ENCODE measurements at places on chromosomes 7 and 10.

DNA sequence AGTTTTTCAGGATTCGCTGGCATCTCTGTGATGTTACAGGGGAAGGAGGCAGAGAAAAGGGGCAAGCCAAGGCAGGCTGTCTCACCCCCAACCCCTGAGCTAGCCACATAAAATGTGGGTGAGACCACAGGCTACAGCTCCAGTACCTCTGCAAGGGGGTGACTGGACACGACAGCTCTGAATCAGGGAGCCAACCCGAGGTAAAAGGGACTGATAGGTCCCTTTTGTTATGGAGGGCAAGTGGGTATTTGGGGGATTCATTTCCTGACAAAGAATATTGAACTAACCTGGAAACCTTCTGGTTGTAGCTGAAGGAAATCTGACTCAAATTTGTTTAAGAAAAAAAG, 67.2 kb downstream of the TACR2 start:
- DNase-seq = no peak

DNA sequence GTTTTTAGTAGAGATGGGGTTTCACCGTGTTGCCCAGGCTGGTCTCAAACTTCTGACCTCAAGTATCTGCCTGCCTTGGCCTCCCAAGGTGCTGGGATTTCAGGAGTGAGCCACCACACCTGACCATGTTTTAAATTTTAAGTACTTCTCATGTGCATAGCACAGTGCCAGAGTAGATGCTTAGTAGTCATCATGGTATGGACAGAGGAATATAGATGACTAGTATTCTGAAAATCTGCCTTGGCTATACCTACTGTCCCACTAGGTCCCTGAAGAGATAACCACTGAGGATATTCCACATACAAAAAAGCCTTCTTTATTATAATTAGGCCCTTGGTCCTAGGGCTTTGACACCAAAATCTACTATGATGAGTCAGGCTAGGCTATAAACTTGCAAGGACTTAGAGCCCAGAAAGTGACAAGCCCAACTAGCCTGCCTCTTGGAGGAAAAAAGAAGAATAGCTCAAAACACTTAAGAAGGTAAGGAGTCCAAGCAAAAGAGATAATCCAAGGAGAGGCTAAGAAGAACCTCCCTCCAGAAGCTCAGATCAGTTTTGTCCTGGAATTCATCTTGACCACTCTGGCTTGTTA, 34.0 kb downstream of the LUC7L2 start:
- DNase-seq = no peak

DNA sequence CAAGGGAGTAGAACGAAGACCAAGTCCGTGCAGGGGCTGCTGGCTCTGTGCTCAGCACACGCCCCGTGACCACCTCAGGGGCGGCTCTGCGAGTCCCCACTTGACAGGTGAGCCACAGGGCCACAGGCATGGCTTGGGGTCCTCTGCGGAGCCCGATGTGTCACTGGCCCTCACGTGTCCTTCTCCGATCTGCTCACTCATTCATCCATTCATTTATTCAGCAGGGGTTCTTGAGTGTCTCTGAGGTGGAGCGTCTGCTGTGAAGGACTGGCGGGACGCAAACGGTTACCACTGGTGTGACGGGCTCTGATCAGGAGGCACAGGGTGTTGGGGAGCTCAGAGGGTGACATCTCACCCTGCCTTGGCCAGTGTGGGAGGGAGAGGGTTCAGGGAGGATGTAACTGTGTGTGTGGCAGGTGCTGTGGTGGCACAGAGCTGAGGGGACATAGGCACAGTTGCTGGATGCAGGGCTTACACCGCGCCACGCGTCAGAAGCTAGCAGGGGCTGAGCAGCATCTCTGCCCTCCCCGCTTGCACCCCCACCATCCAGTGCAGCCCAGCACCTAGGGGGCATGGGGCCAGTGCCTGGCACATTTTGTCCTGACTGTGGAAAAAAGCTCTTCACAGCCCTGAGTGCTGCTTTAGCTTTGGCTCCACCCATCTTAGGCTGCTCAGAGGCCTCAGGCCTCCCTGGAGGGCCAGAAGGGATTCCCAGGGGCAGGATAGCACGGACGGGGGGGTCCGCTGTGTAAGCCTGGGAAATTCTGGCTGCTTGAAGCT, 116.8 kb downstream of the LHPP start:
- no peak for DNase-seq

DNA sequence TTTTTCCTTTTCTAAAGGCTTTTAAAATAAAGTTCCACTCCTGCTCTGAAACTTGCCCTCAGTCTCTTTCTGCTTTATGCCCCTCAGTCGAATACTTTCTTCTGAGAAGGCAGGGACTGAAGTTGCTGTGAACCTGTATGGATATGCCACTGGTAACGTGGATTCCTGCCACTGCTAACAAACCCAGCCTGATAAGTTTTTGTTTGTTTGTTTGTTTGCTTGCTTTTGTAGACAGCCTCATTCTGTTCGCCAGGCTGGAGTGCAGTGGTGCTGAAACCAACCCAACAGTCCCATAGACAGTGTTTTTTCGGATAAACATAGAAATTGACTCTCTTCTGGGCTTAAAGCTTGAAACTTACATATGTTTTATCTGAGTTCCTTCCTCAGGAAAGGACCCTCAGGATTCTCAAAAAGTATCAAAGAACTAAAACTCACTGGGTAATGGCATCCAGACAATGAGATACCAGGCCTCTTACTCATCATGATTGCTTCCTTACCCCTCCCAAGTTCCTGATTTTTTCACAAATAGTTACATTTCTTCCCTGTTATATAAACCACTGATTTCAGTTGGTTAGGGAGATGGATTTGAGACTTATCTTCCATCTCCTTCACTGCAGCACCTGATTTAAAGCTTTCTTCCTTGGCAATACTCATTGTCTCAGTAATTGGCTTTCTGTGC, 273.6 kb downstream of the SDHAF3 start:
- DNase-seq = no peak

DNA sequence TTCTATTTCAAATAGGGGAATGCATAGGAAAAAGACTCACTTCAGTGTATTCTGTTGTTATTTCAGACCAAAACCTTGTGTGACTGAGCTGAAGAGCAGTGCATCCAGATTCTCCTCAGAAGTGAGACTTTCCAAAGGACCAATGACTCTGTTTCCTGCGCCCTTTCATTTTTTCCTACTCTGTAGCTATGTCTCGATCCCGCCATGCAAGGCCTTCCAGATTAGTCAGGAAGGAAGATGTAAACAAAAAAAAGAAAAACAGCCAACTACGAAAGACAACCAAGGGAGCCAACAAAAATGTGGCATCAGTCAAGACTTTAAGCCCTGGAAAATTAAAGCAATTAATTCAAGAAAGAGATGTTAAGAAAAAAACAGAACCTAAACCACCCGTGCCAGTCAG, 12.0 kb downstream of the TET1 start:
- no peak for DNase-seq

GRCh38 chr10:66629996-66630395, 295.8 kb upstream of the LRRTM3 start:
- no peak for DNase-seq

DNA sequence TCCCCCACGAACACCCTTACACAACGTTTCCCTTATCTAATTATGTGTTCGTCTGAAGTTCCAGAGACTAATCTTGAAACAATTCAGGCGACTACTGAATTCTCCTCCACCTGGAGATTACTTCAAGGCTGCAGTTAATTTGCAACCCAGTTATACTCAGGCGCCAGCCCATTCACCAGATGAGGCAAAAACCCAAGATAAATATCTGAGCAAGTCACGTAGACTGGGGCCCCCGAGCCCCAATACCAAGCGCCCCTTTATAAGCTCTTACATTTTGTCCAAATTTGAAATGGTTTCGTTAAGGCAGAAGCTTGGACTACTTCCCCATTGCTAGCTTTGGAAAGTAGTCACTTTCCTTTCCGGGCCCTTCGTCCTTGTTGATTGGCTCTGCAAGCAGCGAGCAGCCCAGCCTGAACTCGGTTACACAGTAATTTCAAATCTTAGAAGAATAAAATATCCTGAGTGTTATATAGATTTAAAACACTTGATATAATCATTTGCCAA, 1.2 kb downstream of the TPK1 start:
- no peak for DNase-seq

GRCh38 chr10:63760034-63760707, 239.0 kb downstream of the REEP3 start:
- no peak for DNase-seq

DNA sequence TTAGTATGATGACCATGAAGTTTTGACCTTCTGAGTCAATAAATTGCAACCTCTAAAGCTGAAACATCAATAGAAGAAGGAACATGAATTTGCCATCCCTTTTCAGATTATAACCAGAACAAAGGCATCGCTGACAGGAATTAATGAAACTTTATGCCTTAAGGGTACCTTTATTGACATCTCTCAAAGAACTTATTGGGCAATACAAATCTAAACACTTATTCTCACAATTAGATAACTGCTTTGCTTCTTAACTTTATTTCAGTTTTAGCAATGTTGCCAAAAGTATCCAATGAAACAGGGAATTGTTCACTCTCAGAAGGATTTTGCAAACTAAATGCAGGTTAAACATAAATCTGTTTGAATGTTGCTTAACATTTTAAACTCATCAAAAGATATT, 116.0 kb downstream of the ELAPOR2 start:
- DNase-seq = no peak

- DNase-seq = no peak
Observed at GRCh38 chr10:57694956-57695608, 572.6 kb downstream of the IPMK start.

GRCh38 chr7:148058092-148058491, 532.5 kb upstream of the C7orf33 start:
- no peak for DNase-seq

DNA sequence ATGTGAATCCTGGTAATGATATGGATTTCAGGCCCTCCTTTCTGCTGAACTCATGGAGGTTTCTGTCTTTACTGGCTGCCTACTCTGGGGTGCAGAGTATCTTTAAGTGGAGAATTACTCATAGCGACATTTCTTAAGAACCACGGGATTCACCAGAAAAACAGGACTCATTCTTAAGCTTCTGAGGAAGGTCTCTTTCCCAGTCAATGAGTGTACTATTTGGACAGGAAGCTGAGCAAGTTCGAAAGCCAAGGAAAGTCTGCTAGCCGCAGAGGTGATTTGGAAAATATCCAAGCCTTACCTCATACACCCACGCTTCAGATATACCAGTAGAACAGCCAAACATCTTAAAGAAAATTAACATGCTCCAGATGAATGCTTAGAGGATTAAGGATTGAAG, 377.6 kb upstream of the MYO3A start:
- DNase-seq = no peak

- no peak for DNase-seq
Observed at GRCh38 chr10:110324201-110324804, 19.6 kb upstream of the SMNDC1 start.

GRCh38 chr7:95209788-95210187, 114.5 kb downstream of the PON1 start:
- DNase-seq = no peak

- no peak for DNase-seq
Observed at GRCh38 chr7:16634271-16634738, 11.2 kb downstream of the ANKMY2 start.

DNA sequence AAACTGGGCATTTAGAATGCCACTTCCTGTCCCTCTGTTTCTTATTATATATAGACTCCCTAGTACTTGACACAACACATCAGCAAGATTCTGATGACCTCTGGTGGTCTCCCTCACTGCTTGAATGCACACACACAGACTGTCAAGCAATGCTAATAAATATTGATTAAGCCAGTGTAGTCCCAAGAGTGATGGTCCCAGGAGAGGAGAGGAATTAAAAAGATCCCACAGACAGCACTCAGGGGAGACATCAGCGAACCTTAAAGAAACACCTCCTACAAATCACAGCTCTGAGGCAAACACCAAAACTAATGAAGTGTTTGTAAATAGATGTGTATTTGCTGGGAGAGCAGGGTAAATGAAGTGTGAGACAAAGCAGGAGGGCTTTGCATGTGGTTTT, 1291.2 kb downstream of the XPNPEP1 start:
- DNase-seq = no peak

- no peak for DNase-seq
Observed at GRCh38 chr7:37018954-37019353, 294.7 kb upstream of the AOAH start.

DNA sequence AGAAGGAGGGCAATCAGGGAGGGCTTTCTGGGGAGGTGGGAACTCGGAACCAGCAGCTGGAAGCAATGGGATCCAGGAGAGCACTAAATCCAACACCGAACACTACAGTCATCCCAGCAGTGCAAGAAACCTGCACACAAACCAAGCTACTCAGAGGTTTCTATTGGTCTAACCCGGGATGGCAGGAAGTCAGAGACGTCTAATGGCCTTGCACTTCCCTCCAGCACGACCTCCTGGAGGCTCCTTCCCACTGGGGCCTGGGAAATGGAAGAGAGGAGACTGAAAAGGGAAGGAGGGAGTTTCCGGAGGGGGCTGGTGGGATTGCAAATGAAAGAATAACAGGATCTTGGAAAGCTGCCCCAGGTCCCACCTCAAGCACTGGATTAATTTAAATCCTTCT, 56.3 kb downstream of the TEX36 start:
- no peak for DNase-seq

- no peak for DNase-seq
Observed at GRCh38 chr7:28452681-28453080, 40.4 kb downstream of the CREB5 start.

GRCh38 chr7:32036557-32036956, 33.6 kb downstream of the PDE1C start:
- no peak for DNase-seq

DNA sequence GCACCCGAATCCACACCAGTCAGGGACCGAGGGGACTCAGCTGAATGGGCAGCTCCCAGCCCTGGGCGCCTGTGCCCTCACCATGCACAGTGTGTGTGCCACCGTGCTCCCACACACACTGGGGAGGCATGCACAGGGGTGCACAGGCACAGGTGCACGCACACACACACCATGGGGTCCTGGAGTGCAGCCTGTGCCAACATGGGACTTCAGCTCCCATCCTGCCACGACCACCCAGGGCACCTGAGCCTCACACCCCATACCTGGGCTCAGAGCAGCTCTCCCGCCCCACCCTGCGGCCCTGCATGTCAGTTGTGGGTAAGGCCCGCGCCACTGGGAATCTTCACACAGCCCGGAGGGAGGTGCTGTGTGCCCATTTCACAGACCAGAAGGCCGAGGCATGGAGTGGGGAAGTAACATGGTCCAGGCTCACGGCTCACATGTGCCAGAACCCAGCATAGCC, 8.0 kb downstream of the ELFN1 start:
- no peak for DNase-seq

- DNase-seq = no peak
Observed at GRCh38 chr7:105202616-105203015, 186.1 kb downstream of the SRPK2 start.

GRCh38 chr10:89390476-89391225, 1.8 kb upstream of the IFIT1 start:
- DNase-seq = no peak

- DNase-seq = no peak
Observed at GRCh38 chr7:157890921-157891401, 554.2 kb downstream of the DNAJB6 start.

- DNase-seq = no peak
Observed at GRCh38 chr7:92766461-92767003, 69.8 kb downstream of the CDK6 start.

All from stimulated activated CD4-positive, alpha-beta T cell treated with anti-CD3 and anti-CD28 coated beads, Interleukin-1b, Interleukin-23, amount 100 ng/mL, for 1 hour (primary cell).